ENCODE measurements at places on chromosomes 7 and 10.

DNA sequence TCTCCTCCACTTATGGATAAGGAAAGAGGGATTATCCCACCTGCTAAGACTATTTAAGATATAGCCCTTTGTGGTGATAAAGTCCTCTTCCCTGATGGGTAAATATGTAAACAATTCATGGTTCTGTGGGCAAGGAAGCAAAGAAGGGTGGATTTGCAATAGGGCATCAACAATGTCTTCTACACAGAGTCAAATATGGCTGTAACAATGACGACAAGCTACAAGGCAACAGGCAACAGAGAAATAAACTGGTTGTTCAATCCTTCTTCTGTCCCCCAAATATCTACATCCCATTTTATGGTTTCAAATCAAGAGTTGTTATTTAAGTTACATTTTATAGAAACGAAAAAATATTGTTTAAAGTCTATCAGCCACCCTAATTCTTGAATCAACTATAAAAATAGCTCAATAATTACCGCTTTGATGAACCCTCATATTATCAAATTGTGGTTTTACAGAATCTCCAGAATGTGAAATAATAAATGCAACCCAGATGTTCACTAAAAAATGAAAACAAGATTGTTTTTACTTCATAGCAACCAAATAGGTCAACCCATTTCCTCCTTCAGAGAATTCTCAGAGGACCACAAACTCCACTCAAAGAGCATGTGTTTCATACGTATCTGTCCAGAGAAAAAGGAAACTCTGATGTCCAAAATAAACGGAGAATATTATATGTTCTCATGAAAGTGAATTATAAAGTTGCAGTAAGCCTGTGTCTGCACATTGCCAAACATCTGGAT, 13.8 kb downstream of the CYTH3 start:
- no peak for DNase-seq

DNA sequence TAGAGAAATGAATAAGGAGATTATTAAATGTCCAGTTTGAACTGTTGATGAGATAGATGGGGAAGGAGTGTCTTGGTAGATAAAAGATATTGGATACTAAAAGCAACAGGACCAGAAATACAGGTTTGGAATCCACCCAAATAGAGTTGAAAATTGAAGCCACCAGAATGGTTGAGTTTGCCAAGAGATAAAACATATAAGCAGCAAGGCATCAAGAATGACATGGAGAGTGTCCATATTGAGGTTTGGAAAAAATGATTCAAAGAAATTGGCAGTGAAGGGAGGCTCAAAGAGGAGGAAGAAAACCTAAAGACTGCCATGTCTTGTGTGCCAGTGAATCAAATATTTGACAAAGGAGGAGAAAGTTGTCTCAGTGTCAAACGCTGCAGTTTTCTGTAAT, 24.2 kb downstream of the CFAP69 start:
- DNase-seq: no peak

GRCh38 chr7:68155676-68156075, 1159.0 kb downstream of the TYW1 start:
- no peak for DNase-seq

- DNase-seq: no peak
Measured at GRCh38 chr7:15561835-15562234, at the start of gene AGMO. AGMO (minus strand) TSS chr7:15562015.

GRCh38 chr10:7302392-7302906, 108.4 kb downstream of the SFMBT2 start:
- peak; percentile 16 for DNase-seq

DNA sequence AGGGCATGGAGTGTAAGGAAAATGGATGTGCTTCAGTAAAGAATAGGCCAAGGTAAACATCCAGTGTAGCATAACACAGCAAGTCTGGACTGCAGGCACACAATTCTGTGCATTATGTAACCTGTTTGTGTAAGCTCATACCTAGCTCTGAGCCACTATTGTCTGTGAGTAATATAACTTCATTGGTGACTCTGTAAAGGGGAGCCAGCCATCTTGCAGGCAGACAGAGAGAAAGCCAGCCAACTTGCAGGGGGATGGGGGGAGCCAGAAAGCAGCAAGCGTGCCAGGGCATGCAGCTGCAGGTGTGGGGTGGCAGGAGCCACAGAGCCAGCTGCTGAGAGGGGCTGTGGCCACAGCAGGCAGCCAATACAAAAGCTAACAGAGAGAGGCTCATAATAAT, 449.2 kb downstream of the IPMK start:
- DNase-seq: no peak

GRCh38 chr10:62250594-62251198, 17.9 kb downstream of the RTKN2 start:
- peak; percentile 21 for DNase-seq

GRCh38 chr7:139669106-139670061, 108.4 kb downstream of the HIPK2 start:
- no peak for DNase-seq

GRCh38 chr7:33261585-33261984, 132.2 kb downstream of the BBS9 start:
- no peak for DNase-seq

DNA sequence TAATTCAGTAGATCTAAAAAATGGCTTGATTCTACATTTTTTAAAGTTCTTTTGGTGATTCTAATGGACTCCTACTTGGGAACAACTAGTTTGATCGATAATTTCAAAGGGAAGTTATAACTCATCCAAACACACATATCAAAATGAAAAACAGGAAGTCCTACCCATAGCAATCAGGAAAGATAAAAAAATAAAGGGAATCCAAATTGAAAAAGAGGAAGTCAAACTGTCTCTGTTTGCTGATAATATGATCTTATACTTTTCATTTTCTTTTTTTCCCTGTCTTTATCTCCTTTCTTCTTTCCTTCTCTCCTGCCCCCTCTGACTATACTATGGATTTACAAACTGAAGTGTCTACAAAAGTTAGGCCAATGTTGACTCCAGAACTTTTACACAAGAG, 118.8 kb downstream of the IQUB start:
- no peak for DNase-seq

DNA sequence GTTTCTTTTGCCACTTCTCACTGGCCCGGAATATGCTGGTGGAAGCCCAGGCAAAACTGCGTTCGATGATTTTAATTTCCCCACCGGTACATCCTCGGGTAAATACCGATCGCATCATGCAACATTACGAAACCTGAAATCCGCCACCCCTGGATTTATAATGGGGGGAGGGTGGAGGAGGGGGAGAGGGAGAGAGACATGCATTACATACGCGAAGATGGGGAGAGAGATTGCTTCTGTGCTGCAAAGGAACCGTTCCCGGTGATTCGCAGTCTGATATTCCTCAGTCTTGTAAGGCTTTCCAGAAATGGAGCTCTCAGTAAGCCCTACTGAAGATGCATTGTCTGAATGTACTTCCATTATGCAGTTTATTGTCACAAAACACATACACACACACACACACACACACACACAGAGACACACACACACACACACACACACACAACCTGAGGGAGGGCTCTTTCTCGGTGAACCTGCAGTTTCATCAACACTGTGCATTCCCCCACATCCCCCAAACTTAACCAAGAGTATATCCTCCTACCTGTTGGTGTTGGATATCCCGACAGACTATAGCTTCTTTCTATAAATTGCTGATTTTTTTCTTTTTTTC, 741 bp downstream of the GPR85 start:
- DNase-seq: no peak

GRCh38 chr10:105950410-105950809, 1214.1 kb downstream of the SORCS1 start:
- DNase-seq: no peak

DNA sequence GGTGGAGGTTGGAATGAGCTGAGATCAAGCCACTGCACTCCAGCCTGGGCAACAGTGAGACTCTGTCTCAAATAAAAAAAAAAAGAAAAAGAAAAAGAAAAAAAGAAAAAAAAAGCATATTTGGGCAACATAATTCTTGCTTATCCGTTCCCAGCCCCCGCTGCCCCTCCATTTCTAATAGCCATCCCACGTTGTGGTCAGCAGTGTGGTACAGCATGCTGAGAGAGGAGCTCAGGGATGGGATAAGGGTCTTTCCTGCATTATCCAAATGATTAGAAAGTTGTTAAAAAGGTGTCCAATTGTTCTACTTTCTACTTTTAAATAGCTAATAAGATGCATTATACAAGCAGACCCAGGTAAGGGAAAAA, 104.9 kb upstream of the ZNF92 start:
- DNase-seq: no peak

DNA sequence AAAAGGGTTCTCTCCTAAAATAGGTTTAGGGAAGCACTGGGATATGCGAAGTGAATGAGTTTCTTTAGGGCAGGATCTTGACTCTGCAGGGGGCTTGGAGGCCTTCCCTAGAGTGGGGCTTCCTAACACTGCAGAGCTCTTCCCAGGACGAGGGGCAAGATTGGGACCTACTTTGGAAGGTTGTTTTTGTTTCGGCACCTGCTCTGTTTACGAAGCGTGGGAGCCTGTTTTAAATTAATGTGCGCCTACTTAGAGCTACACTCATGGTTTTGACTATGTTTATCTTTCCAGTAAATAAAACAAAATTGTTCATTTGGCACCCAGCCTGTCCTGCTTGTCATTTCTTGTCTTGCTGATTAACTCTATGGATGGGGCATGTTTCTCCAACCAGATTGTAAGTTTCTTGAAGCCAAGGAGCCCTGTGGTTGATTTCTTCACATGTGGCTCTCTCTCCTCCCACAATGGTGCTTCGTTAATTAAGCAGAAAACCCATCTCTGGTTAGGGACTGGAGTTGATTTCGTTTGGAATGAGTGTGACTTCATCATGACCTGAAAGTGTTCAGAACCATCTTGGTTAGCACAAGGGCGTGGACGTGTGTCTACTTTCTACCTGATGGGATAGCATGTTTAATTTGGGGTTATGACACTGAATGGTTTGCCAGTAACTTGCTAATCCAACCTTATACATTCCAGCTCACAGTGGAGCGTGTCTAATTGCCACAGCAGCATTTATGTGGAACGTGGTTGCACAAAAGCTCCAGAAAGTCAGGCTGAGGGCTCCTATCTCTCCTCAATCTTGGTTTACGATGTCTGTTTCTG, 98.1 kb downstream of the TCF7L2 start:
- DNase-seq: no peak
